ENCODE measurements at places on chromosomes 2 and 18.

DNA sequence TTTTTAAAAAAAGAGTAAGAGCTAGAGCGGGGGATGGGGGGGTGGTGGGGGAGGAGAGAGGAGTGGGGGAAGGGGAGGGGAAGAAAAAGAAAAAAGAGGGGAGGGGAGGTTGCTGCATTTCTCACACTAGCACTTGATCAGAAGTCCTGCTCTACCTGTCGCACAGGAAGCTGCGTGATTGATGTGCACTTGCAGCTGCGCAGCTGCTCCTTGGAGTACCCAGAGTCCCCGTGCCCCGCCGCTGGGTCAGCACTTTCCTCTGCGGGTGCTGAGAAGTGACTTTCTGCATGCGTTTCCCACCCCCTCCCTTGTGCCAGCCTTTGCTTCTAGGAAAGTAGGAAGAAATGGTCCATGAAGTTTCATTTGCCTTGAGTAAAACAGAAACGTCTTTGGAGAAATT lies 297.3 kb downstream of the ETAA1 start:
- DNase-seq: no peak

DNA sequence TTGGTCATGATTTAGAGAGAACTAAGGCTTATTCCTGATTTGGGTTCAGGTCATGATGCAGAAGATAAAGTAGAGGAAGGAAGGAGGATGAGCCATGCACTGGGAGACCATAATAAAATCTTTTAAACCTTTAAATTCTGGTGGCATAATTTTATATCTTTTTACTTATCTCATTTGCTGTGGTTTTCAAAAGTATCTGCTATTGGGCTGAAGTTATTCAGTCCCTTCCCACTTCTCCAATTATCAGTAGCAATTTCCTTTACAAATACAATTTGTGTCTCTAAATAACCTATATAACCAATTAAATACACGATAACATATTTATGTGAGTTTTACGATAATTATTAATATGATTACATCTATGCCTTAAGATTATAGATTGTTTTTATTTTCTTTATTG lies 194.8 kb upstream of the SLC8A1 start:
- DNase-seq: no peak

DNA sequence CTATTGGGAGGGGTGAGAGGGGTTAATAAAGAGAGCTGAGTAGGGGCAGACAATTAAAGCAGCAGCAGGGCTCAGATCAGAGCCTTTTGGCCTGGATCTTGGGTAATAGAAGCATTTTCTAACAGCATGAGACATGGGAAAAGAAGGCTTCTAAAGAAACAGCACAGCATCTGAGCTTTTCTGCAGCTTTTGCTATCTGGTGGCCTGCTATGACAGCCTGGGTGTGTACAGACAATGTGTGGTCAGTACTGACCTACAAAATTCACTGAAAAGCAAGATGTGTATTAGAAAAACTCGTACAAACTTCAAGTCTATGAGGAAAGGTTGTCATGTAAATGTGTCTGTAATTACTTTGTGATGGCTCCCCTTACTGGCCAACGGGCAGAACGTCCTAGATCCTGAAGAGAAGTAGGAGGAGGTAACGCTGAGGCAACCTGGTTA lies 95.6 kb downstream of the GALNT3 start:
- peak; percentile 76 for DNase-seq

GRCh38 chr2:230583581-230583980 lies 129.1 kb upstream of the CAB39 start:
- DNase-seq: no peak

DNA sequence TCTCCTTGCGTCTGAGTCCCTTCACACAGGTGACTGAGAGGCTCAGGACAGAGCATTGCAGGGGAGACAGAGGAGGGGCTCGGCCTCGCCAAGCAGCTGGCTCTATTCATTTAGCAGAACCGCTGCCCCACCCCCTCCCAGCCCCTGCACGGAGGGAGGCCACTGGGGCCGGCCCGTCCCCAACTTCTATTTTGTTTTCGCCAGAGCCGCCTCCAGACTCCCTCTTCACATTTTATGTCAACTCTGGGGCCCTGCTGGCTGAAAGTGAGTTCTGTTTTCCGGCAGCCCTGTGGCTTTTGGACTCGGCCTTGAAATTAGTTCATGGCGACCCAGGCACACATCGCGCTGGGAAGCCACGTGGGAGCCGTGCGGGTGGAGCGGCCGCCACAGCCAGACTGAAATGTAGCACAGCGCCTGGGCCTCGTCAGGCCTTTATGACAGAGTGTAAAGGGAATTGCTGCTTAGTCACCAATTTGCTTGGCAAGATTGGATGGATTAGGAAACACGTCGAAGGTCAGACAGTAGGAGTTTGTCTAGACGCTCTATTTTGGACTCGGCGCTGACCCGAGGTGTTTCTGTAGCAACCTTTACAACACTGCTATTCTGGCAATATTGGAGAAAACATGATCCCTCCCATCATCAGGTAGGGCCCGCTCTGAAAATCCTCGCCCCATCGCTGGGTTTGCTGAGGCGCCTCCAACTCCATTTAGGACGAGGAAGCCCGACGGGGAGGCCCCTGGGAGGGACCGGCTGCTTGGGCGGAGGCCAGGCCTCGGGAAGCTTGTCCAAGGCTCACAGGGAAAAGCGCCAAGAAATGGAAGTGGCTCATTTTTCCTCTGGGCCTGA lies 90.7 kb upstream of the CTDP1 start:
- peak; percentile 78 for DNase-seq

DNA sequence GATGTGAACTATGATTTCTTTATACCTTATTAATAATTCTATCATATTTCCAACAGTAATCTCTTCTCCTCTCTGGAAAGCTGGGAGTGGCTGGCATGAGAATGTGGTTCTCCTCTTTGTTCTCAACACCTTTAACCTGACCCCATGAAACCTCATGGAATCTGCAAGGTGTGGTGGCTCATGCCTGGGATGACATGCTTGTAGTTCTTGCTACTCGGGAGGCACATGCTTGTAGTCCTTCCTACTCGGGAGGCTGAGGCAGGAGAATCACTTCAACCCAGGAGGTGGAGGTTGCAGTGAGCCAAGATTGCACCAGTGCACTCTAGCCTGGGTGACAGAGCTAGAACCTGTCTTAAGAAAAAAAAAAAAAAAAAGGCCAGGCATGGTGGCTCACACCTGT lies 10.8 kb upstream of the CDCA7 start:
- DNase-seq: no peak

DNA sequence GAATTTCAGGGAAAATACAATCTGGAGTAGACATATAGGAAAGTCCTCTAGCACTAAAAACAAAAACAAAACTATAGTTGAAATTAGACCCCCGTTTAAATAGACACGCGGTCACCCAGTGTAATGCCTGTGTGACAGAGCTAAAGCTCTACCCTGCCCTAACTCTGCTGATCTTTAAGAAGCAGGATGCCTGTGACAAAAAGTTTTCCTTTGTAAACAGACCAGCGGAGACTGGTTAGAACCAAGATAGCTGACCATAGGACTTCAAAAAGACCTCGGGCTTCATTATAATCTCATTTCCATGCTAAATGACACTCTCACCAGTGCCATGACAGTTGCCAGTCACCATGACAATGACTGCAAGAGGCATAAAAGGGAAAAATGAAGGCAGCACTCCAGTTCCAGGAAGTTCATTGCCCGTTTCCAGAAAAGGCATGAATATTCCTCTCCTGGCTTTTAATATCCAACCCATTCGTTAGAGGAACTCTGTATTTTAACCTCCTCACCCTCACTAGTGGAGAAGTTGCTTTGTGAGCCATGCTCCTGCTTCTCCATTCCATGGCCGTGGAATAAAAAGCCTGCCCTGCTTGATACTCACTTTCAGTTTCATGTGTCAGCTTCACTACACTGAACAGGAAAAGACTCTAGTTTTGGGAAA lies 157.2 kb upstream of the COPS8 start:
- DNase-seq: peak; percentile 15
